Natural killer cell treated with Interleukin-12 subunit alpha and Interleukin-12 subunit beta and Interleukin-15 and Interleukin-18, amount 100 ng/mL, for 72 hours (primary cell): ENCODE measurements at places on chromosomes 1 and 21. TPM values are rescaled to one million over a fixed set of nuclear protein-coding genes. Genes with fewer than 3 reads are reported as not detected.

DNA sequence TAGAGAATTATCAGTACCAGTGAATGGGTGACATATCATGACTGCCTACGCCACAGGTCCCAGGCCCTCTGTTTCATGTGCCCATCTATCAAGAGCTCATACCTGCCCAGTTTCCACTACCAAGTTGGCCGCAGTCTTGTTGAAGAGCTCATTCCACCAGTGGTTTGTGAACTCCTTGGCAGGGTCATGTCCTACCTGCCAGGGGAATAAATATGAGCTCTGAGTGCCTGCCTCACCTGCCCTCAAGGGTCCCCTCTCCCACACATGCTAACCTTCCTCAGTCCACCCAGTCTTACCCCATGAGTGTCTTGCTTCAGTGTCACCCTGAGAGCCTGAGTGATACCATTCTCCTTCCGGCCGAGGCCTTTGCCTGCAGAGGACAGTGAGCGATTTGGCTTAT lies 3.2 kb downstream of the GPATCH4 start:
- peaks cover 18% of the 10 kb centered on the region for H3K36me3 ChIP-seq
- H3K4me1 ChIP-seq: peaks cover 26% of the 10 kb centered on the region
- no peak for DNase-seq
- no peaks in the 10 kb centered on the region for H3K27me3 ChIP-seq
- H3K27ac ChIP-seq: peak overlapping the region; percentile 40

GRCh38 chr1:181131255-181131941 lies 42.9 kb downstream of the IER5 start:
- H3K27me3 ChIP-seq: no peaks in the 10 kb centered on the region
- peaks cover 52% of the 10 kb centered on the region for H3K4me1 ChIP-seq
- H3K36me3 ChIP-seq: no peaks in the 10 kb centered on the region
- H3K27ac ChIP-seq: no peak overlapping the region

GRCh38 chr1:185734929-185735700 lies 924 bp downstream of the HMCN1 start:
- H3K4me1 ChIP-seq: peaks cover 26% of the 10 kb centered on the region
- H3K27ac ChIP-seq: no peak overlapping the region
- H3K27me3 ChIP-seq: peaks cover 82% of the 10 kb centered on the region
- no peak for DNase-seq
- H3K36me3 ChIP-seq: peaks cover 27% of the 10 kb centered on the region

- H3K27me3 ChIP-seq: no peaks in the 10 kb centered on the region
- peaks cover 66% of the 10 kb centered on the region for H3K4me1 ChIP-seq
- peak overlapping the region; percentile 82 for H3K27ac ChIP-seq
Measured at GRCh38 chr21:33238146-33238545, 8.4 kb downstream of the IFNAR2 start.

The RPF1 gene
- total RNA-seq: 44.5 TPM

- no peaks in the 10 kb centered on the region for H3K36me3 ChIP-seq
- H3K27me3 ChIP-seq: no peaks in the 10 kb centered on the region
- no peak overlapping the region for H3K27ac ChIP-seq
- no peak for DNase-seq
- H3K4me3 ChIP-seq: no peak overlapping the region
Measured at GRCh38 chr1:1354271-1355247, 3.8 kb downstream of the MXRA8 start.

DNA sequence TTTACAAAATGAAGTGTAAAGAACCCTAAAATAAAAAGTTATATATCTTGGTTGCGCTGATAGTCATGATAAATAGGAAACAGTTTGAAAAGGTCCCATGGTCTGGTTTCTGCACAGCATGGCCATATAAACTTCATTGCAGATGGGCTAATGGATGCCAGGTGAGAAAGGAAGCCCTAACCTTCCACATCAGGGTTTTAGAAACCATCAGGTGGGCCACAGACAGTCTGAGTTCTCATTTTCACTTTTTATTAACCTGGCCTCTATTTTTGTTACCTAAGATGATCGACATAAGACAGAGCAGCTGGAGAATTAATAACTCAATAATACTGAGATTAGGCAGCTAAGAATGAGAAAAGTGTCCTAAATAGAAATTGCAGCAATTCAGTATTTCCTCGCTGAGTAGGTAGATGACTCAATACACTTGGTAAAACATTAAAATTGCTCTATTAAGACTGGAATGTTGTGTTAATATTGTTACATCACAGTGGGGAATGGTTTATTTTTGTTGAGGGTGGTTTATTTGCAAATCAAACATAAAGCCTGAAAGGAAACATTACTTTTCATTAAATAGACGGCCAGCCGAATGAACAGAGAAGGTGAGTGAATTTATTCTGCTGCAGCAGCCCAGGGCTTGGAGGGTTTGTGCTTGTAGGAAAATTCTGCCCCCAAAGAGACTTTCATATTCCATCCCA lies 21.1 kb downstream of the C1orf21 start:
- no peaks in the 10 kb centered on the region for H3K36me3 ChIP-seq
- H3K27me3 ChIP-seq: no peaks in the 10 kb centered on the region
- no peak for DNase-seq
- peaks cover 33% of the 10 kb centered on the region for H3K4me1 ChIP-seq
- H3K27ac ChIP-seq: no peak overlapping the region

DNA sequence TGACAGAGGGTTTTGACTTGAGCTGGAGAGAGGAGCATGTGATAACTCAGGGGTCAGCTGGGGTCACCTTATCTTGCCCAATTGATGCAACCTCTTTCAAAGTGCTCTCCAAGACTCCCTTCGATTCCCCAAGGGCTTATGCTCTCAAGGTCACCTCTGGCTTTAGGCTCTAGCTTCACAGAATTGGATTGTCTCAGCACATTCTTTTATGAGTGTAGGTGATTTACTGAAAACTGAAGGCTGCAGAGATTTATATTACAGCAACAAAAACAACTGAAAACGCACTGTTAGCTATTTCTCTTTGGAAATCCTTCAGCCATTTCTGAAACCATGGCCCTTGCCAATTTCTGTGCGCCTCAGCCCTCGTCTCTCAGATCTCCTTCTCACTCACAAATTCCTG lies 34.5 kb upstream of the MAP1LC3C start:
- no peak overlapping the region for H3K27ac ChIP-seq
- H3K27me3 ChIP-seq: peaks cover 6% of the 10 kb centered on the region

The SLC9C2 gene
- total RNA-seq: not detected

DNA sequence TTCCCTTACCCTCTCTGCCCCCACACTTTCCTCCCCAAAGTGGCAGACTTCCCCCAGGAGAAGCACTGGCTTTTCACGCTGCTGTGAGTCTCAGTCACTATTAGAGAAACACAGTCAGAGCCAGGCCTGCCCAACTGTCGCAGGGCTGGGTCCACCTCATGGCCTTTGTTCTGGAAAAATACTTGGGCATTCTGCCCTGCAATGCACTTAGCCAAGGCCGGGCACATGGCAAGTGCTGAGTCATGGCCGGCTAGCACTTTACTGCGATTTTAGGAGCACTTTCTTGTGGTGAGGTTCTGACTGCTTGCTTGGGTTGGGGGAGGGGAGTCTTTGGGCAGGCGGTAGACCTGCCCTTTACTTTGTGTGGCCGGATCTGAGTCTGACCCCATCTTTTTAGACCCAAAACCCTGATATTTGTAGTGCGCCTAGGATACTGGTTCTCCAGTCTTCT lies 7.7 kb downstream of the EPHX1 start:
- no peak overlapping the region for H3K27ac ChIP-seq
- no peaks in the 10 kb centered on the region for H3K36me3 ChIP-seq
- DNase-seq: no peak
- no peaks in the 10 kb centered on the region for H3K4me1 ChIP-seq
- no peaks in the 10 kb centered on the region for H3K27me3 ChIP-seq

The KDF1 gene
- total RNA-seq: not detected

GRCh38 chr21:42616446-42616845 lies 37.0 kb upstream of the PDE9A start:
- H3K27me3 ChIP-seq: peaks cover 13% of the 10 kb centered on the region
- no peak overlapping the region for H3K27ac ChIP-seq
- DNase-seq: no peak
- peaks cover 6% of the 10 kb centered on the region for H3K4me1 ChIP-seq
- no peaks in the 10 kb centered on the region for H3K36me3 ChIP-seq

DNA sequence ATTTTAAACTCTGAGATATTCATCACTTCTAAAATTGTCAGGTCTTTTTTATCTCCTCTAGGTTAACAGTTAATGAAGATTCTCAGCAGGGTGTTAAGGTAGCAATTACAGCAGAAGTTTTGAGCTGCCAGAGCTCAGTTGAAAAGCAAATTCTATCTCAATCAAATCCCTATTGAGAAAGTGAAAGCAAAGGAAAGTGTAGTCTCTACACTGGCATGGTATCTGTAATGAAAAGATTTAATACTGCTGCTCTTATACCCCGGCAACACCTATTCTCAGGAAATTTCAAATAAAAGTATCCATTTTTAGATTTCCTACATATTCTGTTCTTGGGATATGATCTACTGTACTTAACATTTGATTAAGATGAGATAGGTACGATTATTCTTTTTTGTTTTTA lies 913.5 kb downstream of the MRPL39 start:
- H3K36me3 ChIP-seq: no peaks in the 10 kb centered on the region
- H3K27me3 ChIP-seq: no peaks in the 10 kb centered on the region
- no peak overlapping the region for H3K27ac ChIP-seq
- no peak overlapping the region for H3K4me3 ChIP-seq
- no peaks in the 10 kb centered on the region for H3K4me1 ChIP-seq

GRCh38 chr1:9167638-9168037 lies 38.7 kb upstream of the GPR157 start:
- peak; percentile 26 for DNase-seq
- H3K36me3 ChIP-seq: no peaks in the 10 kb centered on the region
- peaks cover 3% of the 10 kb centered on the region for H3K27me3 ChIP-seq
- no peak overlapping the region for H3K4me3 ChIP-seq
- no peak overlapping the region for H3K27ac ChIP-seq
- no peaks in the 10 kb centered on the region for H3K4me1 ChIP-seq

The PIK3R3 gene
- 3.3 TPM for total RNA-seq

The OR2L2 gene
- 0.12 TPM for total RNA-seq

DNA sequence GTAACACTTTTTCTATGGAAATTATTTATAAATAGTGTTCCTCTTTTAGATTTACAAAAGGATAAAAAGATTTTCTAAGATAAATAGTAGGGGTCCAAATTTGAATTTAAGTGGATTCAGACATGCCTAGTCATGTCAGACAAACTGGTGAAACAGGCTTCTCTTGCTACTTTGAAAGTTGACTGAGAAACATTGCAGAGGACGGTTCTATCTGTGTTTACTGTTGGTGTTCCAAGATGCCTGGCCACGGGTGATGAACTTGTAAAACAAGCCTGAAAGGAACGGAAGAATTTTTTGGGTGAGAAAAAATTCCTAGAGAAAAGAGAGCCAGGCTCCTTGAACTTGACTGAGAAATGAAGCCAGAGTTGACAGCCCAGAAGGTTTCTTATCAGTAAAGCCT lies 2.2 kb downstream of the KRTAP19-1 start:
- no peak overlapping the region for H3K4me3 ChIP-seq
- H3K36me3 ChIP-seq: no peaks in the 10 kb centered on the region
- H3K4me1 ChIP-seq: no peaks in the 10 kb centered on the region
- no peak overlapping the region for H3K27ac ChIP-seq
- DNase-seq: no peak

The S100A4 gene
- total RNA-seq: 124 TPM

- peak; percentile 68 for DNase-seq
- H3K36me3 ChIP-seq: no peaks in the 10 kb centered on the region
- peak overlapping the region; percentile 68 for H3K4me3 ChIP-seq
- H3K27ac ChIP-seq: peak overlapping the region; percentile 96
- H3K27me3 ChIP-seq: no peaks in the 10 kb centered on the region
- peaks cover 55% of the 10 kb centered on the region for H3K4me1 ChIP-seq
Measured at GRCh38 chr1:16392740-16393569, 25.9 kb downstream of the SZRD1 start.
